ENCODE measurements at places on chromosomes 16 and 17.

DNA sequence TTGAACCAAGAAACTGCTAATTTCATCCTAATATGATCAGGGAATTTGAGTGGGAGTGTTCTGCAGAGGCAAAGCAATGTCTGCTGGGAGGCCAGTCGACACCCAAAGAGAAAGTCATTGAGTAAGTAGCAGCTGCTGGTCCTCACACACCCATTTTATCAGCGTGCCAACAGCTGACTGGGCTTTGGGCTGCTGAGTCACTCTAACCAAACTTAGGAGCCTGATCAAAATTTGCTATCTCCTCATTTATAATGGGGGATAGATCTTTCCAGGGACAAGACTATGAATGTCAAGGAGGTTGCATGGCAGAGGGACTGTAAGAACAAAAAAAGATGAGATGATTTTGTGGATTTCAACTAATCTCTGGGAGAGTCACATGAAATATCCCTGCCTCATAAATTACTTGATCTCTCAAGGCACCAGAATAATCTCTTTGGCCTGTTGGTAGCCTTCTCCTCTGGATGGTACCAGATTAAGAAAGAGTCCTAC is 32.9 kb downstream of the CPSF4L start:
- no peak for DNase-seq

- DNase-seq = no peak
Measured at GRCh38 chr17:32497431-32498205, 10.8 kb downstream of the CDK5R1 start.

- no peak for DNase-seq
Measured at GRCh38 chr17:1588821-1589585, 26.4 kb upstream of the PITPNA start.

GRCh38 chr16:19781226-19781625 is 63.2 kb downstream of the IQCK start:
- no peak for DNase-seq

- DNase-seq = no peak
Measured at GRCh38 chr17:12644623-12645022, 21.1 kb upstream of the MYOCD start.

DNA sequence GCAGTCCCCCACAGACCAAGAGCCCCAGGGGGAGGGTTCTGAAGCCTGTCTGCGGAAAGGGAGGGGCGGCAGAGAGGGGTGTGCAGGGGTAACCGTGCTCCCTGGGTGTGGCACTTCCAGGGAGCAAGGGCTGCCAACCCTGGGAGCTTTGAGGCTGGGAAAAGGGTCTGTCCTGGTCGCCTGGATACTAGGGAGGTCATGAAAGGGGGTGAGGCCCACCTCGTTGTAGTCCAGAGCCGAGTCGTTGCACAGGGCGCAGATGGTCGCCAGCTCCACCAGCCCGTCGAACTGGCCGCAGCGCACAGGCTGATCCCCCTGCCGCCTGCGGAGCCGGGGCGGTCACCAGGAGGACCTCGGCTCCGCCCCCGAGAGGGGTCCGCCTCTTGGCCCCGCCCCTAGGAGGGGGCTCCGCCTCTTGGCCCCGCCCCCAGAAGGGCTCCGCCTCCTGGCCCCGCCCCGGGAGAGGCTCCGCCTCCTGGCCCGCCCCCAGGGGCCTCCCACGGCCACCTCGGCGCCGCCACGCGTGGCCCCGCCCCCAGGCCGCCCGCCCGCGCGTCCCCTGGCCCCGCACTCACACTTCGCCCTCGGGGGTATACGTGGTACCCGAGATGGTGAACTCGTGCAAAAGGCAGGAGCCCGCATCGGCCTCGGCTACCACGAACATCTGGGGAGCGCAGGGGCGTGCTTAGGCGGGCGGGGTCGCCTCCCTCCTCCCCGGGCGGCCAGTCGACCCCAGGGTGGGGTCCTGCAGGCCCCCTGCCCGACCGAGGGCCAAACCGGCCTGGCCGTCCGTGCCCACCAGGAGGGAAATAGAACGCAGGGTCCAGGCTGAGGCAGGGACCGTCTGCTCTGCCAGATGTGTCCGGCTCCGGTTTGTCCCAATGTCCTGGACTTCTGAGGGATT is 19.5 kb downstream of the ATP2A3 start:
- no peak for DNase-seq

- DNase-seq = peak; percentile 90
Measured at GRCh38 chr16:49281843-49282642, 405 bp upstream of the CBLN1 start.

DNA sequence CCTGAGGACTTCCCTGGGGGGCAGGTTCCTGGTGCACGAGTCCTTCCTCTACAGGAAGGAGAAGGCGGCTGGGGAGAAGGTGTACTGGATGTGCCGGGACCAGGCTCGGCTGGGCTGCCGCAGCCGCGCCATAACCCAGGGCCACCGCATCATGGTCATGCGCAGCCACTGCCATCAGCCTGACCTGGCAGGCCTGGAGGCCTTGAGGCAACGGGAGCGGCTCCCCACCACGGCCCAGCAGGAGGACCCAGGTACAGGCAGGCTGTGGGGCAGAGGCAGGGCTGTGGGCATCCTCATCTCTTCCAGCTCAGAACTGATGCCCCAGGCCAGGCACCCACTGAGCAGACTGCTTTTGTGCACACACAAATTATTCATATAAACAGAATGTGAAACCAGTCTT is 25.9 kb upstream of the KREMEN2 start:
- DNase-seq = no peak

DNA sequence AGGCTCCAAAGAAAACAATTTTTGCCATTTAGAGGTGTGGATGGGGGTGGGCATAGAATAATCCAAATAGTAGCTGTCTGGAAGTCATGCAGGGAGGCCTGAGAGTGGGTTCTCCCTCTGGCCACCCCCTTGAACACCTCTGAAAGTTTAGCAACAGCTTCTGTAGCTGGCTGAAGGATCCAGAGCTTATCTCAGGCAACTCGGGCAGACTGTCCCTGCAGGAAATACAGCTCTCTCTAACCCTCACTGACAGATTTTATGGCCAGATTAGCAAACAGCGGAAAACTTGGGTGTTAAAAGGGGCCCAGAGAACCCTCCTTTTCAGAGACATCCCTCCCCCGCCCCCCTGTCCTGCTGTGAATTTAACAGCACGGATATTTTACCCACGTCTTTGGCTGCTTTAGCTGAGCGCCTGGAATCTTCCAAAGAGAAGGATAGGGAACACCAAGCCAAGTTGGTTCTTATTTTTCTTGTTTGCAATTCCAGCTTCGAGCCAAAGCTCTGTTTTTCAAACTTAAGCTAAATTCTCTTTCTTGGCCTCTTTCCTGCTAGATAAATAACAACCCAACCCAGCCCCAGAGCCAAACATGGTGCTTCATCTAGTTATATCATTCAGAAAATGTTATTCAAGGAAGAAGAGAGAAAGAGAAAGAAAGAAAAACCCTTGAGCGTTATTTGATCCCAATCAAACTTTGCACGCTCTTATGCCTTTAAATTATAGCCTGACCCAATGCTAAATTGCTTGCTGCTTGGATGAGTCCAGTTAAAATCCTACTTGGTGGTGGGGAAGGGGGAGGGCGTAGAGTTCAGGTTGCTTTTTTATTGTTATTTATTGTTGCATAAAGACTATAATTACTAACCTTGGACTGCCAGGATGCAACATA is 2.3 kb upstream of the HOXB2 start:
- DNase-seq = no peak

DNA sequence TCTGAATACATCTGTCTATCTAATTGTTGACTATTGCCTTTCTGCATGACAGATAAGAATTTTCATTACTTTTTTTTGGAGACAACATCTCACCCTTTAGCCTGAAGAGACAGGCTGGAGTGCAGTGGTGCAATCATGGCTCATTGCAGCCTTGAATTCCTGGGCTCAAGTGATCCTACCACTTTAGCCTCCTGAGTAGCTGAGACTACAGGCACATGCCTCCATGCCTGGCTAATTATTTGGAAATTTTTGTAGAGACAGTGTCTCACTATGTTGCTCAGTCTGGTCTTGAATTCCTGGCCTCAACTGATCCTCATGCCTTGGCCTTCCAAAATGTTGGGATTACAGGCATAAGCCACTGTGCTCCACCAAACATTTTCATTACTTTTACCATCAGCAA is 99.8 kb upstream of the ELAC2 start:
- no peak for DNase-seq

DNA sequence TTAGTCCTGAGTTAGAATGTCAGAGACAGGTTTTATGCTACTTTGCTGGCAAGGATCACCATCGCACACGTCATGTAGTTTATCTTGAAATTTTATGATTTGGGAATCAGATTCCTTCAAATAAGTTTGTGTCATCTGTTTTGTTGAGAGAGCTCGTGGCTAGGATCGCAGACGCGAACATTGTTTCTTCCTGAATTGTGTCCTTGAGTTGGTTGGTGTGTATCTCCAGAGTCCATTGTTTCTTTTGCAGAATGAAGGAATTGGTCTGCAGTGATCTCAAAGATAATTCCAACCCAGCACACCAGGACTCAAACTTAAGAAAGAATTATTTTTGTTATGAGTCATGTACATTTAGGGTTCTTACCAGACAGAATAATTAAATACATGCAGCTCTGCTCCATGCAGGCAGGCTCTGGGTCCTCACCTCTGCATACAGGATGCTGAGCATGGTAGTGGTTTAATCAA is 51.6 kb downstream of the PRKCA start:
- no peak for DNase-seq

GRCh38 chr16:4208341-4208751 is 33.5 kb downstream of the SRL start:
- no peak for DNase-seq

DNA sequence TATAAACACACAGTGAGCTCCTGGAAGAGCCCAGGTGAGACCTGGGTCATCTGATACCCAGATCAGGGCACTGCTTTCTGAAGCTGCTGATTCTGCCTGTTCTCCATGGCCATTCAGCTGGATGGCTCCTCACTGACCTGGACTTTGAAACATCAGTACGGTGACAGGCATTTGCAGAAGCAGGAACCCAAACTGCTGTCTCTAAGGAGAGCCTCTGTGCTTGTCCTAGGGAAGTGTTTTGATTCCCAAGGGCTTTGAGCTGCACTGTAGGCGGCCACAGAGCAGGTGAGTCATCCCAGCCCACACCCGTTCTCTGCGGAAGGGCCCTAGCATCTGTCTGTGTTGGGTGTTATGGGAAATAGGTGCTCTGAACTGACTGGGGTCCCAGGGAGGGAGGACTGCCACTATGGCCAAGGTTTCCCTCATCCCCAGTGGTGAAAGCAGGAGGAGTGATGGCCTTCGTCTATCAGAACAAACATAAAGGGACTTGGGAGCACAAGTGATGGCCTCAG is 60.7 kb upstream of the ADCY9 start:
- no peak for DNase-seq
